Posterior cingulate gyrus (tissue), 11 donors: ENCODE measurements at places on chromosomes 11 and 22.

GRCh38 chr22:30481711-30482110, 9.9 kb upstream of the SEC14L3 start:
- no peak for DNase-seq

DNA sequence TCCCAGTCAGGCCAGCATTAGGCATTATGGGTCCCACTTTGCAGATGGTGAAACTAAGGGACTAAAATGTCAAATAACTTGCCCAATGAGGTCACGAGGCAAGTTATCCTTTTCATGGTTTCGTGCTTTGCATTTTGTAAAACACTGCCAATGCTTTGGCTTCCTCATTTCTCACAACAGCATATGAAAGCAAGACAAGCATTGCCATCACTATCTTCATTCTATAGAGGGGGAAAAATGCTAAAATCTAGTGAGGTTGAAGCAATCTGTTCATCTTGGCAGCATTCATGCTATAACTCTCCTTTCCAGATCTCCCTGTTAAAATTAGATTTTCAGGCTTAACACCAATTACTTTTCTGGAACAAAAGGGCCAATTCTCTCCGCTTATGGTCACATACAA, 14.8 kb downstream of the FAM181B start:
- DNase-seq = no peak

- no peak for DNase-seq
Measured at GRCh38 chr11:2460540-2461252, 15.9 kb downstream of the KCNQ1 start.

DNA sequence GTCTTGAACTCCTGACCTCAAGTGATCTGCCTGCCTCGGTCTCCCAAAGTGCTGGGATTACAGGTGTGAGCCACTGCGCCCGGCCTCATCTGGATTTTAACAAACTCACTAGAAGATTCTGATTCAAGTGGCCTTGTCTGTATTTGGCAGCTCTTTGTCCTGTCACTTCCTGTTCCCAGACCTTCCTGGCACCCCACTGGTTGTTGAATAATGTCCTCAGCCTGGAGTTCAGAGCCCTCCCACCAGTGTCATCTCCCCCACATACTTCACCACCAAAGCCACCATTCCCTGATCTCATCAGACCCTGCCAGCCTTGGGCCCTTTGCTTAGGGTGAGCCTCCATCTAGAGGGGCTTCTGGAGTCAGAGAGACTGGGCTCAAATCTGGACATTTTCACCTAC, 3.3 kb downstream of the PELI3 start:
- no peak for DNase-seq

DNA sequence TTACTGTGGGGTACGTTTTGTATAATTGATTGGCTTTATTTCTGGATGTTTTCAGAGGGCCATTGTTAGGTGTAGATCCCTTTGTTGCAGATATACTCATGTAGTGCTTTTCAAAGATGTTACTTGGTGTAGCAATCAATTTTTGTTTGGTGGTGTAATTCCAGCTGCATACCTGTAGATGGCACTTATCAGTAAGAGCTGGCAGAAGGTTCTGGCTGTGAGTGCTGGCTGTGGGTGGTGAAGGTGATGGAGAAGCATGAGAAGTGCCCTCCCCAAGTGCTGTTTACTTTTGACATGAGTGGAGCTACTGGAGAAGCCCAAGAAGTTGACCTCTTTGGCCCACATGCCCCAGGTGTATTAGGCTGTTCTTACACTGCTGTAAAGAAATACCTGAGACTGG, 1074.9 kb downstream of the FAM181B start:
- no peak for DNase-seq

DNA sequence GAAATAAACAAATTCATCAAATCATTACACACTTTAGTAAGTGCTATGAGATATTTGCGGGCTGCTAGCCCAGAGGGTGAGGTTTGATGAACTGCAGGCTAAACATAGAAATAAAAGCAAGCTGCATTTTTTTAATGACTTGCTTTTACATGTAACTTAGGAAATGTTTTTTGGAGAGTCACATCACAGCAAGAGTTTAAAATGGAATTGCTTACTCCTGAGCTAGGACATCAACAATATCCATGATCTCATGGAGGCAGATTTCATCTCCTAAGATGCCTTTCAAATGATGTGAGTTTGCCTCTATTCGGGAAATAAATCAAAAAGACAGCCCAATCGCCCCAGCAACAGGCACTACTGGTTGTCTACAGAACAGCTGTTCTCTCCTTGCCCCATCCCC, 73.4 kb upstream of the CD44 start:
- no peak for DNase-seq

GRCh38 chr11:2572491-2573239, 127.1 kb downstream of the KCNQ1OT1 start:
- peak; percentile 1 for DNase-seq

GRCh38 chr11:79762279-79762921, 321.6 kb upstream of the TENM4 start:
- DNase-seq = no peak

DNA sequence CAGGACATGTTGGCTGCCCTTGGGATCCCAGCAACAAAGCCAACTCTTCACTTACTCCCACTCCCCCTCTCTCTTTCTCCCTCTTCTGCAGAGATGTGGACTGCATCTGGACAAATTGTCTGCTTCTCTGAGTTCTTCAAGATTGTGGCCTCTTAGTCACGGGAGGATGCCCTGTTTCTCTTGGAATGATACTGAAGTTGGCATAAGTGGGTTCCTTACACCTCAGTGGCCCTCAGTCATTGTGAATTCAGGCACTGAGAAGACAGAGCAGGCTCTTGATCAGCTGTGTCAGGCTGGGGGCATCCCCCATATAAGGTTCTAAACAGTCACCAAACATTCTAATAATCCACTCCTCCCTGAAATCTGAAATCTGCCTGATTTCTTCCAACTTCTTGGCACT, 6.1 kb upstream of the E2F8 start:
- DNase-seq = no peak

GRCh38 chr11:129440028-129440713, 64.5 kb downstream of the BARX2 start:
- DNase-seq = no peak

GRCh38 chr11:66749091-66749490, 20.1 kb upstream of the SPTBN2 start:
- no peak for DNase-seq

- no peak for DNase-seq
Measured at GRCh38 chr22:19951346-19951745, 9.7 kb upstream of the TXNRD2 start.

DNA sequence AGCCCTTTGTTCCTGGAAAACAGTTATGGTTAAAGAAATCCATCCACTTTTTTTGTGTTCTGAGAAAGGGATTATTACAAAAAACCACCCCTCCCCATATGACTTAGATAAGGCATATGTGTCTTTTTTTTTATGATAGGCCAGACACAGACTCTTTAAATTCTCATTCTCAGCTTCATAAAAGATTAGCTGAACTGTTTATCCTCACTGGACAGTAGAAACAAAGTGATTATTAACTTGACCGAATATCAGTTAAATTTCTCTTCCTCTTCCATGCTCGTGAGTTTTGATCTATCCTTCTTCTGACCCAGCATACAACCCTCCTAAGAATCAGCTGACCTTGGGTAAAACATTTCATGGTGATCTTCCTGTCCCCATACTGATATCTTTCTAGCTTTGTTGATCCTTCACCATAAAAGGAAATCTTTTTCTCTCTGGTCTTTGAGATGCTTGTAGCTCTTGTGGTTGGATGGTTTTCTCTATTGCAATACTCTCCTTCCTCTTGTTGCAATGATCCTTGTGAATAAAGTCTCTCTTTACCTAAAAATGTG, 26.2 kb downstream of the OR2AG2 start:
- DNase-seq = no peak

DNA sequence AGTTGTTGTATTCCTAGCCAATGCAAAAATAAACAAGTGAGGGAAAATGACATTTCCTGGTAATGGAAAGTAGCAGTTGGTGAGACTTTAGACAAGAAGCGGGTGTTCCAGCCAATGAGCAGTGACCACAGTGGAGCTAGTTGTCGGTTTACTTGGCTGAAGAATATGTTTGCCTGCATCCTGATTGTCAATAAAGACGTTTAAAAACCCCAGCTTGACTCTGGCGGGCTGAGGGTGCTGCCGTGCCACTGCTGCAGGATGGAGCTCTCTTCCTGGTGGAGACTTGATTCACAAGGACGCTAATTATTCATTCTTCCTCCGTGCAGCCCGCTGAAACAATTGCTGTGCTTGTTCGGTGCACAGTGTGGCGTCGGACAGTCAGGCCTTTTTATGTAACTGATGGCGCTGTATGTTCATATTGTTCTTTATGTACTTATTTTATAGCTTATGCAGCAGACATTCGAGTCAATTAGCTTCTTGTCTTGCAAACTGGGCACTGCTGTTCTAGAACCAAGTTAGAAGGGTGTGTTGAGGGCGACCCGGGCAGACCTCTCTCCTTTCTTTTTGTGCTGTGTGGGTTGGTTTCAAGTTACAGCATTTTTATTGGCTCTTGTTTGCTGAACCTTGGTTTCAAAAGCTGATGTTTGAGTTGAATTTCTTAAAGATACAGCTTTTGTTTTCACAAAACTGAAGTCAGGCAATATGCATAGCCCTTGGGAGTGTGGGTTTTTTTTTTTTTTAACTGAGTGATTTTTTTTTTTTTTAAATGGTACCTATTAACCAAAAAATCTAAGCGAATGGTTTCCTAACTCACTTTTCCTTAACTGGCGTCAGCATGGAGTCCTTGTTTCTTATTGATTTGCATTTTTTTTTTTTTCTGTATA, 153.9 kb downstream of the TEAD1 start:
- peak; percentile 73 for DNase-seq

DNA sequence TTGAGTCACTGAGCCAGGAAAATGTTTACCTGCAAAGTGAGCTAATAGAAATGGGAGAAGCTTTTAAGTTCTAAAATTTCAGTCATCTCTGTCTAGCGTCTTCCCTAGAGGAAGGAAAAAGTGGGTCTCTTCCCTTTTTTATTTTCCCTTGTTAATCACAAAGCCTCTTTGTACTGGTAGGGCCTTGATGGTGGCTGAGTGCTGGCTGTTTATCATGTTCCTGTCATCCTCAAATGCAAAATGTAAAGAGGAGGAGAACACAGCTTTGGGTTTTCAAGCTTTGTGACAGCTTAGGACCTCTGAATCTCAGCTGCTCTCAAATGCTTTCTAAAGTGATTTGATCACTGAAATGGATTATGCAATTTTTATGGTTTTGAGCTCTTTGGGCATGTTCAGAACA, 222.0 kb downstream of the TMEM135 start:
- no peak for DNase-seq

- DNase-seq = no peak
Measured at GRCh38 chr22:17472932-17473331, 90.4 kb upstream of the SLC25A18 start.

DNA sequence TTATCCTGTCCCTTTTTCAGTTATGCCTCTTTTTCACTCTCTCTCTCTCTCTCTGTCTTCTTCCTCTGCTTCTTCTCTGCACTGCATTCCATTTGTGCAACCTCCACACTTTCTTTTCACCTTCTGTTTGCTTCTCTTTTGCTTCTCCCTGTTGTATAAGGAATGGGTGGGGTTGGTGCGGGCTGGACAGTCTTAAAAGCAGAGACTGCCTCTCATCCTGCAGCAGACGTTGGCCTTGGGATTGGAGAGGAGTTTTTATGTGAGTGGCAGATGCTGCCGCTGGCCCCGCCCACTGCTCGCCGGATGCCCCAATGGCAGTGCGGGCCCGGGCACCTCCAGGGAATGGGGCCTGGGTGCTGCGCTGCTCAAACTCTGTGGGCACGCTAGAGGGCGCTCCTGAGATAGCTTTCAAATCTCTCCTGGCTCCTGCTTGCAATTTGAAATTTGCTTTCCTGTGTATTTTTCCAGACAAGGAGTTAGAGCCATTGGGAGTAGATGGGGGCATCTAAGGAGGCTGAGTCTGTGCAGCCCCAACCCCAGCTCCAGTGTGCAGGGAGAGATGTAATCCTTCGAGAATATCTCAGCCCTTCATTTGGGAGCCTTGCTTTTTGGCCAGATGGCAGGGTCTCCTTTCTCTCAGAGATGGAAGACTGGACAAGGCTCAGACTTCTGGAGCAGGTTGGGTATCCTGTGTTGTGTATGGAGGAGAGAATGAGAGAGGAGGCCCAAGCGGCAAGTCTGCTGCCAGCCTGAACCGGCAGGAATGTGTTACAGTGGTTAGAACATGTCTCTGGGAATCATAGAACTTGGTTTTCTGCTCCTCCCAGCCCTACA, 81.2 kb downstream of the GRAMD1B start:
- DNase-seq = peak; percentile 98

DNA sequence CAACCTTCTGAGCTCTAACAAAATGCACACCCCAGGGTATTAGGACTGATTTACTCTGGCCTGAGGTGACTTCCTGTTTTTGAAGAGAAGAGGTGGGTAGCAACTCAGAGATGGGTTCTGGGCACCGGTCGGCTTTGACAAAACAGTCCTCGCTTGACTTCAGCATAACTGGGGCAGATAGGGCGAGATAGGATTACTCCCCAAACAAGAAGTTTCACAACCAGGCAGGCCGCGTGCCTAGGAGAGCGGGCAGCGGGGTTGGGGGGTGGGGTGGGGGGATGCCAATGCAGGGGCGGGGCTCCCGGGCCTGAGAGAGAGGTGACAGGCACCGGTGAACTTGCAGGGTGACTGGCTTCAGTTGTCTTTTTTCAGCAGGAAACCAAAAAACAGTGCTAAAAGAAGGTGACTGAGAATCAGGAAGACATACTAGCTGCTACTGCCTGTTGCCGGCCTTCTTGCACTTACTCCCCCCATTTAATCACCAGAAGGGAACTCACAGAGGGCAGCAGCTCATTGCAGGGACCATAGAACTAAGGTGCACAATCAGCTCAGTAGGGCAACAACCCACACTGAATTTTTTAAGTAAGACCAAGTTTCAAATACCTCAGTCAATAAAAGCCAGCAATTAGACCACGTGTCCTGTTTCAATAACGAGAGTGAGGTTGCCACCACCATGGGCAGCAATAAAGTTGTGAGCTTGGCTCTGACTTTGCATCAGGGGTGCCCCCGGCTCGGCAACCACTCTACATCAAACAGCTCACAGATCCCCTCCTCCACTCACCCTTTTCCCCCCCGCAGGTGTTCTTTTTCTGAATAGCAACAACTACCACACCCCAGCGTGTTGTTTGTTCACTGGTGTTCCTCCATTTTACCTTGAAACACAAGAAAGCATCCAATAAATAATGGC, 37.2 kb upstream of the ETS1 start:
- no peak for DNase-seq

GRCh38 chr22:29762263-29762662, 4.5 kb downstream of the ZMAT5 start:
- DNase-seq = no peak

DNA sequence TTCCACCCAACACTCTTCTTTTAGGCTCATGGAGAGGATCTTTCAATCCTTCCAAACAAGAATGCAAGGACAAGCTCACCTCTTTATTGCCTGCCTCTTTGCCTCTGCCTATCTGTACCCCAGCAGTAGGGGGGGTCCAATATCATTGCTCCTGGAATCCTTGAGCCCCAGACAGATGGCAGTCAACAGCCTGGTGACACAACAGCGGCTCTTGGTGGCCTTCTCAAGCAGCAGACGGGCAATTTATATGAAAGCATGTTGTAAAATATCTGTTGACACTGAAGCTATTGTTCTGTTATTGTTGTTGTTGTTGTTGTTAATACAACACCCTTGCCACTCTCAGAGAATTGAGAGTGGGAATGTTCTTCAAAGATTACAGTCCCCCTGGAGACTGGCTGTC, 480.0 kb upstream of the CADM1 start:
- no peak for DNase-seq
